ENCODE measurements at places on chromosomes 16 and 17.

- DNase-seq = no peak
These were observed 33.6 kb upstream of the CPPED1 start for GRCh38 chr16:12837291-12837690.

DNA sequence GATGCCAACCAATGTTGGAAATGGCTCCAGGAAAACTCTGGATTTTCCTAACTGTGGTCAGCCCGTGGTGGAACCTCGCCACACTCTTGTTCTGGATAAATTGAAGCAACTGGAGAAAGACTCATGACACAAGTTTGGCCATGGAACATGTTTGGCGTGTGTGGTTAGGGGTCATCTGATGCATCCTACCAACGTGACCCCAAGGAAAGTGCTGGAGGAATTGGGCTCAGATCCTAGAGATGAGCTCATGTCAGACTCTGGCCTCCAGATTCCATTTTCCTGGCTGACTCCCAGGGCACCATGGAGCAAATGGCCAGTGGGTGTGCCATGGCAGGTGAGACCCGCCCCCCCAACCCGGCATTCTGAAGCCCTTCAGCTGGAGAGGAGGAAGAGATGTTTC is 58.5 kb downstream of the CACNG5 start:
- DNase-seq = no peak

GRCh38 chr17:36808180-36808661 is 129.1 kb upstream of the LHX1 start:
- no peak for DNase-seq

GRCh38 chr16:58013201-58013956 is 12.2 kb downstream of the USB1 start:
- no peak for DNase-seq

DNA sequence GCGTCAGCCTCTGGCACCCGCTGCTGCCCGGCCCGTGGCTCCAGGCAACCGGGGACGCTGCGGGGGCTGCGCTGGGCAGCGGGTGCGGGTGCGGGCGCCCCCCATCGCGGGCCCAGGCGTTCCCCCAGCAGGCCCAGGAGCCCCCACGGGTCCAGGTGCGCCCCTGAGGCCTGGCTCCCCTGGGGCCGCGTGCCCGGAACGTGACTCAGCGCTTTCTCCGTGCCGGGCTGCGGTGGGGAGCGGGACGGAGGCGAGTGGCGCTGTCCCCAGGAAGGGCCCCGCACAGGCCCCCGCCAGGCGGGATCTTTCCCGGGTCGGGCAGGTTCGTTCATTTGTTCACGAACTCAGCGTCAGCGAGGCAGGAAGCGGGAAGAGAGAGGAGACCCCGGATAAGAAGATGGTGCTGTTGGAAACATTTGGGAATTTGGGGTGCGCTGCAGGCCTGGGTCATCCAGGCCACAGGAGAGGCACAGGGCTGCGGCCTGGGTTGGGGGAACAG is 18.4 kb upstream of the EXOC7 start:
- no peak for DNase-seq

GRCh38 chr17:79050551-79050950 is 24.1 kb upstream of the ENGASE start:
- DNase-seq = no peak

DNA sequence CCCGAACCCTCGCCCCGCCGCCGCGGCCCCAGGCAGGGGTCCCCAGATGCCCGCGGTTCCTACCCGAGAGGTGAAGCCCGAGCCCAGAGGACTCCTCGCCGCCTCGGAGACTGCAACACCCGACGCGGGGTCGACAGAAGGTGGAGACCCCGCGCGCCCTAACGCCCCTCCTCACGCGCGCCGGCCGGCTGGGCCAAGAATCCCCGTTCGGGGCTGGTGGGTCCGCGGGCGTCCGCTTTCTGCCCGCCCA is 515 bp downstream of the SUMO2 start:
- peak; percentile 56 for DNase-seq

DNA sequence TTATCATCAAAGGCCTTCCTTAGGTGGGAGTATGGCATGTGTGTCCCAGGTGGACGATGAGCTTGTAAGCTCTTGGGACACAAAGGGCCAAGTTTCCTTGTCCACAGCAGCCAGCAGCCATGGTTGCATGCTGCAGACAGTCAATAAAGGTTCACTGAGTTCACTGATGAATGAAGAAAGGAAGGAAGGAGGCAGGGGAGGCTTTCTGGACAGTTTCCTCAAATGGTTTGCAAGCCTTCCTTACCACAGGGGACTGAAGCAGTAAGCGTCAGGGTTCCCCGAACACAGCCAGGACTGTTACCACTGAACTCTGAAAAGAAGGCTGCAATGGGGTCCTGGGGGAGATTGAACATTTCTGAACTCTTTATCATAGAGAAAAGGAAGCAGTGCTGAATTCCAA is 111.1 kb downstream of the GAS7 start:
- no peak for DNase-seq

DNA sequence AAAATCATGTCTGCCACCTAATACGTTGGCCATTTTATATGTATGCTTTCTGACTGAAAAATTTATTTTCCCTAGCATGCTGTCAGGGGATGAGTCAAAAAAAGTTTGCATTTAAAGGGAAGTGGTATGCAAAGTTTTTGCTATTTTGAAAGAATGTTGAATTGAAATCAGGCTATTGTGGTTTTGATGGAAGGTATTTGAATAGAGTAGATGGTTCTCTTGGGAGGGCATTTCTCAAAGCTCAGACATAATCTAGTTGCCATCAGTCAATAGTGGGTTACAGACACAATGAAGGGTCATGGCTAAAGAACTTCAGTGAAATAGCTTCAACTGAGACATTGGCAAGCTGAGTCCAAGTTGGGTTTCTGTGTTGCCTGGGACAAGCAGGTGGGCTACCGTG is 102.4 kb downstream of the MAP2K6 start:
- DNase-seq = no peak

DNA sequence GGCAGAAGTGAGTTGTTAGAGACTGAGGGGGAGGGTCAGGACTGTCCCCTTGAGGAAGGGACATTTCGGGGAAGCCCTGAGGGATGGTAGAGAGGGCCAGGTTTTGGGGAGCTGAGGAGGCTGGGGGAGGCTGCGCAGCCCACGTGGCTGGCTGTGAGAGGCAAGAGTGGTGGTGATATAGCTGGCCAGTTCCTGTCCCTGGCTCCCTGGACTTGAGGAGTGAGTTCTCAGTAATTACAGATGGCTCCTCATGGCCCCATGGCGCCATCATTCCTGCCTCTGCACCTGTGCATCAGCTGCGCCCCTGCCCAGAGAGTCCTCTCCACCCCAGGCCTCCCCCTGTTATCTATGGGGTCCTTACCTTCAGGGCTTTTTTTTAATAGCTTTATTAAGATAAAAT is 30.3 kb downstream of the MPRIP start:
- DNase-seq = no peak

- no peak for DNase-seq
These were observed 52.6 kb downstream of the C16orf95 start for GRCh38 chr16:87264634-87265033.

DNA sequence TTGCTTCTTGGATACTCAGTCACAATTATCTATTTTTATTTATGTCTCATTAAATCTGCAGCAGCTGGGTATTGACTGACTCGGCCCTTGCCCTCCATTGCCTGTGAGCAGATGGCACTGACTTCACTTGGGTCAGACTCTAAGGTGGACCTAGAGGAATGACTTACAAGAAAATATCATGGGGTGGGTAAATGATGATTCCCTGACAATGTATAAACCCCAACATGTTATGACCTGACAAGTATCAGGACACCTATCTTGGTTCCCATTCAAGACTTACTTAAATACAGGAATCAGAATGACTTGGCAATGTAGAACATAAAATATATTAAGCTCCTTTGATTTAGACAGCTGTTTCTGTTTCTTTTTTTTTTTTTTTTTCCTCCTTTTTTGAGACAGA is 953.5 kb downstream of the CDH11 start:
- DNase-seq = no peak

- no peak for DNase-seq
These were observed 17.5 kb upstream of the PABPN1L start for GRCh38 chr16:88883946-88884345.

DNA sequence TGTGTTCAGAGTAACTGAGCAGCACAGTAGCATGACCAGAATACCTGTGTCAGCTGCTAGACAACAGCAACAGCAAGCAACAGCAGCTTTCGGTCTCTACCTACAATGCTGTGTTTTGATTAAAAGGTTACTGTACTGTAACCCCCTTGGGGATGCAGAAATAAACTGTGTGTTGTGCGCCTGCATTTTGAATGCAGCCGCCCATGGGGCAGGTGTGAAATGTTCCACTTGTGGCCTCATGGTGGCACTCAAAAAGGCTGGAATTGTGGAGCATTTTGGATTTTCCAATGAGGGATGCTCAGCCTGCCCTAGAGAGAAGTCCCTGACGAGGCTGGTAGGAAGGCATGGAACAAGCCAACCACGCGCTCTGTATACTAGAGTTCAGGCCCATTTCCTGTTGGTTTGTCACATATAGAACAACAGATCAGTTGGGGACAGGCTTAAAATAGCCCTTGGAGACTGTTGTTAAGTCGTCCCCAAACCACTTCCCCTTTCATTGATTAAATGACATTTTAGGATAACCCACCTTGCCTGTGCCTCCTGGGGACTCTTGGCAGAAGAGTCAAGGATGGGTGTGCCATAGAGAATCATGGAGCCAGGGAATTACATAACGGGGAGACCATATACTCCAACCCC is 27.1 kb downstream of the SCPEP1 start:
- DNase-seq = no peak

- DNase-seq = peak; percentile 90
These were observed 42.1 kb downstream of the TBC1D16 start for GRCh38 chr17:79993390-79994227.

DNA sequence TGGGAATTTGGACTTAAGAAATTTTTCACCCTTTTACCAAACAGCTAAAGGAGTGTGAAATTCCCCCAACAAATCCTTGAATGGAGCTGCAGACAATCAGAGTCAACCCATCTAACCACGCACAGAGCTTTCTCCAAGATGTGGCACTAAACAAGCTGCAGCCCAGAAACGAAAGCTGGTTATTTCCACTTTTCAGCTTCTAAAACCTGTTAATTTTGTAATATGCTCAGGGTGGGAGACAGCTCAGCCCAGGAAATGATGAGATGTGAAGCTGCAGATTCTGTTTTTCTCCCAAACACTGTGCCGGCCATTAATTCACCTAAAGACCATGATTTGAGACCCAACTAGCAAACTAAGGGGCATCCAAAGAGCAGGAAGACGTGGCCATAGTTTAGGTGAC is 33.2 kb upstream of the ABR start:
- DNase-seq = no peak

GRCh38 chr16:5415123-5415522 is 317.5 kb upstream of the EEF2KMT start:
- no peak for DNase-seq

DNA sequence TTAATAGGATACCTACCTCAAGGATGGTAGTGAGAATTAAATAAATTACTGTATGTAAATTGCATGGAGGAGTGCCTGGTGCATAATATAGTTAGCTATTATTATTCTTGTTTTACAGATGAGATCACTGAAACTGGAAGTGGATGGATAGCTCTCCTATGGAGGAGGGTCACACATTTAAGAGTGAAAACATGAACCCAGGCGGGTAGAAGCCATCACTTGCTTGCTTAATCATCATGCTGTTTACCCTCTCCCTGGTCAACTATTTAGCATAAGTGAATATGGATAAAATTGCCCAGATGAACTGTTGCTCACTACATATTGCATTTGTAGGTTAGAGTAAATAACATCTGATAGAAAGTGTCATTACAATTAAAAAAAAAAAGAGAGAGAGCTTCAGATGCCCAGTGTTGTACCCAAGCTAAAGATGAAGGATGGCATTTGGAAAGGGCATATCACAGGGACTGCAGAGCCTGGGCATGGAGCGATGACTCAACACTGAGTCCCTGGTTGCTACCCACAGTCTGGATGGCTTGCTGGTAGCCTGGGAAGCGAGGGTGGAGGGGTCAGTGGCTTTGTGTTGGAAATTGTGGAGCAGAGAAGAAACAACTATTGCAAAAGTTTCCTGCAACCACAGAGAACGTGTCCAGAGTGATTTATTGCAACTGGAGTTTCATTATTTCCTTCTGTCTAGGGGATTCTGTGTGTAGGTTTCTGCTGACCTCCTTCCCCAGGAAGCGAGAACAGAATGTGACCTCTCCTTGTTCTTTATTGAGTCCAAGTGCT is 414.4 kb downstream of the SHISA9 start:
- DNase-seq = no peak

- DNase-seq = peak; percentile 85
These were observed 889 bp upstream of the ZNF423 start for GRCh38 chr16:49856672-49857330.

DNA sequence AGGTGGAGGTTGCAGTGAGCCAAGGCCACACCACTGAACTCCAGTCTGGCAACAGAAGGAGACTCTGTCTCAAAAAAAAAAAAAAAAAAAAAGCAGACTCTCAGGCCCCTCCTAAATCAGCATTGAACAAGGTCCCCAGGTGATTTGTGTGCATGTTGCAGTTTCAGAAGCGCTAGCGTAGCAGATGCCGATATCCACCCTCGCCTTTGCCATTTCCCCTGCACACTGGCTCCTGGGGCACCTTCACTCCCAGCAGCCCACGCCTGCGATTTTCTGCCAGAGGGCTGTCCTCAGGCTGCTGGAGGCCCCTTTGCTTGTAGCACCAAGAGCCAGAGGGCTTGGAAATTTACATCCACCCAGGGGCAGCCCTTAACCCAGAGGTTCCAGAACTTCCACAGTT is 95.6 kb downstream of the WSCD1 start:
- DNase-seq = no peak

DNA sequence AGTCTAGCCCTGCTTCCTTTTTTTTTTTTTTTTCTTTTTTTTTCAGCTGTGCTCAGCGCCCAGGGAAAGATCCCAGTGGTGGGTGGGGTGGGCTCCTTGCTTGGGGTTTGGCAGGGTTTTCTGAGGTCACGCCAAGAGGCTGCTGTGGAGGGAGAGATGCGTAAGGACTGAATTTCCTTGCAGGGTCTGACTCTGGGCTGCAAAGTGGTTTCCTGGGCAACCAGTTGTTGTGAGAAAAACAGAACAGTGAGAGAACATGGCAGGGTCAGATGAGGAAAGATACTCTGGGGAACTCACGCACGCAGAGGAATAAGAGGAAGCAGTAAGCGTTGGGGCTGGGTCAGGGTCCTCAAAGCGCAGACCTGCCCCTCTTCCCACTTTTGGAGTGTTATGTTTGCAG is 119.5 kb downstream of the IRF8 start:
- DNase-seq = no peak

DNA sequence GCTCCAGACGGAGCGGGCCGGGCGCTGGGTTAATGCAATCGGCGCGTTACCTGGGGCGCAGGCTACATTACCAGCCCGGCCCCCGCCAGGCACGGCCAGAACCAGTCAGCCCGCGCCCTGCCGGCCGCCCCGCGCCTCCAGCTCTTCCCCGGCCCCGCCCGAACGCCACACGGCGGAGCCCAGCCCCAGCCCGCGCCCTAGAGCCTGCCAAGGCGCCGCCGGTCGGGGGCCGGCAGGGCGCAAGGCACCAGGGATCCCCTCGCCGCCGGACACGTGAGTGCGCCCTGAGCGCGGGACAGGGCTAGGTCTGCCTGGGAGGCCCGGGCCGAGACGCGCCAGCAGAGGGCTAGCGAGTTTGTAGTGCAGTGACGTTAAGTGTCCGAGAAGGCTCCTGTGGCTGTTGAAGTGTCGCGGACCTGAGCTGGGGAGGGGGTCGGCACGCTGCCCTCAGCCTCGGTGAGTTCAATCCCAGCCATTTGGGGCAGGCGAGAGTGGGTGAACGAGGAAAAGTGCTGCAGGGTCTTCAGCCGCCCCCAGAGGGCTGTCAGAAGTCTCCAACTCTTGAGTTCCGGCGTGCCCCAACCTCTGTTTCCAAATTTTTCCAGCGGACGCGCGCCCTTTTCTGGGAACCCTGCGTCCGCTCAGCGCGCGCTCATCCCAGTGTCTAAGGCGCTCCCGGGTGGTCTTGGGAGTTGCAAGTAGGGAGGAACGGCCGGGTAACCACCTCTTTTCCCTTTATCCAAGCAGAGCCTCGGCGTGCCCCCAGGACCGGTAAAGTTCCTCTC is at the start of gene SLC6A2:
TSS of gene SLC6A2 (plus strand) at position 92 of the 785 bp plus-strand sequence. CDS start 707 bp downstream, outside the sequence.
- peak; percentile 11 for DNase-seq

Data from left lung (tissue), 14 donors.